ENCODE measurements at places on chromosomes 12 and 14. TPM values are rescaled to one million over a fixed set of nuclear protein-coding genes. Genes with fewer than 3 reads are reported as not detected.

JAG2 gene
- 0.48 TPM for total RNA-seq

TMTC1 gene
- 14.0 TPM for total RNA-seq

NEUROD4 gene
- total RNA-seq = not detected

MANSC4 gene
- total RNA-seq = not detected

NDRG2 gene
- 1.3 TPM for total RNA-seq

SLC24A4 gene
- not detected for total RNA-seq

KCNA1 gene
- total RNA-seq = not detected

PMCH gene
- total RNA-seq = not detected

SNW1 gene
- total RNA-seq = 71.1 TPM

ACOT6 gene
- total RNA-seq = not detected
